ENCODE measurements at places on chromosomes 6 and 20.

DNA sequence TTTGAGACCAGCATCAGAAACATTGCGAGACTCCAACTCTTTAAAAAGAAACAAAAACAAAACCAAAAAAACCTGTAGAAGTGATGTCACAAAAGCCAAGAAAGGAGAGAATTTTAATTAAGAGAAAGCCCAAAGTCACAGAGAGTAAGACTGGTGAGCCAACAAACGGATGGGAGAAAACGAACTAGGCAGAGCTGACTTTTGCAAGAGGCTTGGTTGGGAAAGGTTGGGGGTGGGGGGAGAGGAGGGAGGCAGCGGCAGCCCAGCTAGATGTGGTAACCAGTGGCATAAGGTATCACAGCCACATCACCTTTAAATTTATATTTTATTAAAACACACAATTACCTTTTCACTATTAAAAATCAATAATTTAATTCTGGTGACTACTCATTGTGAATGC, 23.5 kb downstream of the NOL7 start:
- no peak for DNase-seq

DNA sequence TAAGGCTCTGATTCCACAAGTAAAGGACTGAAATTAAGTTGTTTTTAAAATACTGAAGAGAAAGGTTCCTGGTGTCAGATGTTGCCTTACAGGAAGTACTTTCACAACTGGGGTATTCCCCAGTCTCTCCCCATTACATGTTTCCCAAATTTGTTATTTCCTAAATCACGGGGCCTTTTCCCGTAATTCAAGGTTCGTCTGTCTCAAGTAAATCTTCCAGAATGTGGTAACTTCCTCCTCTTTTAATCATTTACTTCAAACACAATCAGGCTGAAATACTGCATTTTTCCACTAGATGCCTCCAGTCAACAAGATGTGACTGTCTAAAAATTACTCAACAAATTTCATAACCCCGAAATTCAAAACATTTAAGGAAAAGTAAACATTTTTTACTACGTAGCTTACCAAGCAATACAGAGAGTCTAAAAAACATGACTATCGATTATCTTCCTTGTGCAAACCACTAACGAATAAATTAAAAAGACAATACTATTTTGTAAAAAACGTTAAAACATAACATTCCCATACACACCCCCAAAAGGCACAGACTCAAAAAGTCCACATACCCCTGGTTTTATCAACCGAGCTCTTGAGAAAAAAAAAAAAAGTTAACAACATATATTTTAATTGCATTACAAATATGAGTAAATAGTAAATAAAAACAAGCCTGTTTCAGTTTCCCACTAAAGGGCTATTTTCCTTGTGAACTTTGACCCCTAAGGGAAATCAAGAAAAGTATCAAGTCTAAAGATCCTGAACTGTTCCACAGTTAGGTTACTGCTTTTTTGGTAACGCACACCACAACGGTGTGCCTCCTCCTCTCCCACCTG, 1.7 kb downstream of the SOD2 start:
- DNase-seq = no peak

- no peak for DNase-seq
These were observed 1263.3 kb upstream of the EYS start for GRCh38 chr6:66970373-66970772.

DNA sequence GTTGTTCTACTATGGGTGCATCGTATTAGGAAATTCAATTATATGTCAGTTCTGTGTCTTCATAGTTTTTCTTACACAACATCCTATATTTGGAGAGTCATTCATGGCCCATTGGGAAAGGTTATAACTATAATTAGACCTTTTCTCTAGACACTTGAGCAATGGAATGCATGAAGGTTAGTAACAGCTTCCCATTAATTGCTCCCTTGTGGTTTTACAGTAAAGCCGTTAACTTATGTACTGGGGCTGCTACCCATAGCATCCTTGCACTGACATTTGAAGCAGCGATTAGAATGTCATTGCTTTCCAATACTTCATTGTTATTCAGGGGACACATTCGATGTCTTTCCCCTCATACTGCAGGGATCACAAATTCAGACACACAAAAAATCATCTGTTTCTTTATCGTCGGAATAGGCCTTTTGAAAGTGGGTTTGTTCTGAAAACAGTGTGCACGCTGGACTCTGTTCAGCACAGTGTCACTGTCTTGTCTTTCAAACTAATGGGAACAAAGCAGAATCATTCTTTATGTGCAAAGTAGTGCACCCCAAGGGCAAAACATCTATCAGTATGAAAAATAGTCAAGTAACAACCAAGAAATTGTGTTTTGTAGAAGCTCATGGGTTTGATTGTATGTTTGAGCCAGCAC, 634.3 kb upstream of the MAP3K7 start:
- no peak for DNase-seq

DNA sequence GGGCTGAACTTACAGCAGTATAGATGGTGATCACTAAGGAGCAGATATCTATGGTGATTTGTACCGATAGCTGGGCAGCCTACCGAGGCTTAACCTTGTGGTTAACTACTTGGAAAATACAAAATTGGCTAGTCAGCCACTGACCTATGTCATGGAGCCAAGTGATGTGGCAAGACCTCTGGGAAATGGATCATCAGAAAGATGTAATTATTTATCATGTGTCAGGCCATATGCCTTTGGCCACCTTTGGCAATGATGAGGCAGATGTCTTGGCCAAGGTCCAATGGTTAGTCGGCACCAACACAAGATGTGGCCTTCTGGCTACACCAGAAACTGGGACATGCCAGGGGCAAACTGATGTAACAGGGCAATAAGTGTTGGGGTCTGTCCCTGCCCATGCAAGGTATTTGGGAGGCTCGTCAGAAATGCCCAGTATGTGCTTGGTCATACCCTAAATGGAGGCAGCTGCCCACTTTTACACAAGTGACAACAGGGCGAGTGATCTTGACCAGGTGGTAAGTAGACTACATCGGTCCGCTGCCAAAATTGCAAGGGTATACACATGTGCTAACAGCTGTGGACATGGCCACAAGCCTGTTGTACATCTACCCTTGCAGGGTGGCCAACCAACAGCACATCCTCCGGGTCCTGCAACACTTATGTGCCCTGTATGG, 30.1 kb downstream of the HDDC2 start:
- no peak for DNase-seq

GRCh38 chr6:88251301-88251700, 85.2 kb upstream of the CNR1 start:
- no peak for DNase-seq
